ENCODE measurements at places on chromosomes 3 and 15.
A peak's percentile ranks its signal among the peaks of the same experiment; 100 is the strongest.

DNA sequence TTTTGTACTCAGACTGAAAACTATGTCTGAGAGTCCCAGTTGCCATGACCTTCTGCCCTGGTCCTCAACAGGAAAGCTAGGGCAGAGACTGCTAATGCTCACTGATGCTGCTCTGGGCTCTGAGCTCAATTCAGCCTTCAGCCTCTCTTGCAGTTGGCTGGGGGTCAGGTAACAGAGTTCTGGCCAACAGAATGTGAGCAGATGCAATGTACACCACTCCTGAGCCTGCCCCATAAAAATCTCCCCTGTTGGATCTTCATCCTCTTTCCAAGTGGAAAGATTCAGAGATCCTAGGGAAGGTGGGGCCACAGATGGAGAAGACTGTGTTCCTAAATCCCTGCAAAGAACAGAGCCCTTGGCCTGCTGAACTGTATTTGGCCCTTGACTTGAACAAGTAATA lies 87.8 kb downstream of the PDZRN3 start:
- no peak for DNase-seq

- DNase-seq = no peak
Observed at GRCh38 chr15:87312221-87312620, 944.3 kb downstream of the NTRK3 start.

- DNase-seq = no peak
Observed at GRCh38 chr3:27877061-27878013, 155.2 kb upstream of the EOMES start.

- no peak for DNase-seq
Observed at GRCh38 chr3:114213627-114214541, 23.5 kb downstream of the ZNF80 start.

DNA sequence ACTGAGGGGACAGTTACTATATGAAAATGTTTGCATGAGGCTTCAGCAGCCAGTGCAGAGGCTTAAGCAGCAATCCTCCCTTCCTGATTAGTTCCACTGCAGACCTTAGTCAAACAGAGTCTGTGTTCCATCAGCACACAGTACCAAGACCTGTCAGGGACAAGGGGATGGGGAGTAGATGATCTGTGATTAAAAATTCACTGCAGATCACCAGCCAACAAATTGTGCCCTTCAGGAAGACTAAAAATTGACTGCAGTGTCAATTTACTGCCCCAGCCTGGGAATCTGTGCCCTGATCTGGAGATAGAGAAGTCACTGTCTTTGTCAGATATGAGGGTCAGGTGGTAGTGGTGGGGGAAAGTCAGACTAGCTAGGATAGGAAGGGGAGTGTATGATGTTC lies 13.8 kb upstream of the NMNAT3 start:
- DNase-seq = no peak

GRCh38 chr3:161233557-161233956 lies 12.4 kb downstream of the NMD3 start:
- DNase-seq = no peak

GRCh38 chr3:194960446-194961032 lies 274.9 kb downstream of the FAM43A start:
- no peak for DNase-seq

DNA sequence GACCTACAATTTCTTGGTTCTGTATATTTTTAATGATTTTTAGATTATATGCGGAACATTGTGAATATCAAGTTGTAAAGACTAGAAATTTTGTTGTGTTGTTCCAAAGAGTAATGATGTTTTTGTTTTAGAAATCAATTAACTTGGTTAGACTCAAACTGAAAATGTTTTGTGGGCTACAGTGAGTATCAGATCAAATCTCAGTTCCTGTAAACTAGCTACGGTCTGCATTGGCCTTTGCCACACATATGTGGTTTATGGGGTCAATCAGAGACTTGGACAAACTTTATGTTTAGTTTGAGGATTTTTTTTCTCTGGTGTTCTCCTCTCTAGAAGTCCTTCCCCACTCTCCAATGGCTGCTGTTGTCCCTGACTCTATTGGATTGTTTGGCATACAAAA lies 308.0 kb upstream of the THRB start:
- no peak for DNase-seq

DNA sequence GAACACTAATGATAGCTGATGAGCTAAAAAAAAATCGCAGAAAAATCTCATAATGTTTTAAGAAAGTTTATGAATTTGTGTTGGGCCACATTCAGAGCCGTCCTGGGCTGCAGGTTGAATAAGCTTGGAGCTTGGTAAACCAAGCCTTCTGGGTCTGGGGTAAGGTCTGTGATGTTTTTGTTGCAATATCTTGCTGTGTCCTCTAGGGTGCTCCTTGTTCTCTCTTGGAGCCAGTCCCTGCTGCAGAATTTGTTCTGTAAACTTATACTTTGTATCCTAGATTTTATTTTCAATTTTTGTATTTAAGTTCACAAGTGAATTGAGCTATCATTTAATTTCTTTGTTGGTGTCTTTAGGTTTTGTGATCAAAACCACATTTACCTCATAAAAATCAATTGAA lies 143.7 kb downstream of the NR1D2 start:
- peak; percentile 62 for DNase-seq

DNA sequence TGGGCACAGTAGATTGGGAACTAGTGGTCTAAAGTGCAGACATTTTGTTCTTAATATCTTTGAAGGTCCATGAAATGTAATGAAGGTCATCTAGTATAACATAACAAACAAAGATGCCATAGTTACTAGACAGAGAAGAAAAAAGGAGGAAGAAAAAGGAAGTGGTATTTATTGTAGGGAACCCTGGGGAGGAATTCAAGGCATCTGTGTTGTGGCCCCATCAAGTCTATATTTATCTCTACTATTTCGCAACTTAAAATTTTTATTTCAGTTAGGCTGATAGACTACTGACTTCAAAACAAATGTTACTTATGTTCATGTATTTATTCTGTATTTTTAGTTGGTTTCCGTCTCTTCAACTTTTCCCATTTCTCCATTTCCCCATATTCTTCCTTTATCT lies 48.9 kb upstream of the ZDHHC23 start:
- no peak for DNase-seq

DNA sequence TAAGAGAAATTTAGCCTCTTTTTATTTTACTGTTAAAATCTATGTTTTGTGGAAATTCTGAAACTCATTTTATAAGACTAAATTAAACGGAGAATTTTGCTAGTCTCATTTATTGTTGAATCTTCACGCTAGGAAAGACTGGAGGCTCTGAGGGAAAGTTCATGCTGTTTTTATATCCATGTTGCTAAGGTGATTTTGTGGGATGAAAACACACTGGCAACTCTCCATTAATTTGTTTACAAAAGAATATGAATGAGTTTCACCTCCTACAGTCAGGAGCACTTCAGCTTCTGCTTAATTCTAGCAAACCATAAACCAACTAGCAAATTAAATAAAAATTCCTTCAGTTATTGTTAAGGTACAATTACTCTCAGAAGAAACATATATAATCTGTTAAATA lies 195.4 kb downstream of the RAP2B start:
- DNase-seq = no peak

DNA sequence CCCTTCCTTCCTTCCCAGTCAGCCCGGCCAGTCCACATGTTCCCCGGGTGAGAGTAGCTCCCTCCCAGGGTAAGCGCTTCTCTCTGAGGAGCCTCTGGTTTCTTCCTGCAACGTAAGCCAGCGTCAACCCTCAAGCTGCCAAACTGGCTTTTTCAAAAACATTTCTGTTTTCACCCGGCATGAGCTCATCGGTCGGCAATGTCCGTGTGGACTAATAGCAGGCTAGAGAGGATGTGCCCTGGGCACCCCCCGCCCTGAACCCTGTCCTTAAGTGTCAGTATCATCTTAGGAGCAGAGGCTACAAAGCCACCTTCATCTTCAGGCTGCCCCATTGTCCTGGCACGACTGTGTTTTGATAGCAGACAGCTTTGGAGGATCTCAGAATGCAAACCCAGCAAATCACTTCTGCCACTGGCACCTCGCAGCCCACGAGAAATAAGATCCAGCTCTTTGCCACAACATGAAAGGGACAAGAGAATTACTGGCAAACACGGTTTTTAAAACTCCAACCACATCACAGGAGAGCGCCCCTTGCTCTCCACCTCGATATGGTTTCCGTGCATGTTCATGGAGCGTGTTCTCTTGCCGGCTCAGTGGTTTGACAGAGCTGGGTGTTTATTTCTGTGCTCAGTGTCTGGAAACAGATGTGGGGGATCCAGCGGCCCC lies 9.9 kb downstream of the ALDH1A3 start:
- no peak for DNase-seq

- peak; percentile 52 for DNase-seq
Observed at GRCh38 chr3:100260081-100260684, 609 bp upstream of the TBC1D23 start.

- DNase-seq = no peak
Observed at GRCh38 chr3:111882194-111882593, 23.1 kb downstream of the PHLDB2 start.

GRCh38 chr3:171811913-171812335 lies 1.6 kb upstream of the PLD1 start:
- no peak for DNase-seq

- no peak for DNase-seq
Observed at GRCh38 chr15:39661776-39662175, 80.9 kb downstream of the THBS1 start.

DNA sequence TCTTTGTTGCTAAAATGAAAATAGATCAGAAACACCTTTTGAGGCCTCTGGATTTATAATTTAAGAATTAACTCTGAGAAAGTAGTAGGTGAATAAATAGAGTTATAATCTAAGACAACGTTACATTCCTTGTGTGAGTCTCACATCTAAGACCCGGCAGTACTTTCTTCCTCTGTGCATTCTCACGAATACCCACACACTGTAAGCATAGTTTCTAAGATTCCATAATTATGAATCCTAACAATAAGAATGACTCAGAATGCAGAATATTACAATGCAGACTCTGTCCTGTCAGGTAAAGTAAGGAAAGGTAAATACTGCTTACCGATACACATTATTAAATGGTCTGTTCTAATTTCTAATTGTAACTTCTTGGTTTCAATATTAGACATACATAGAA lies 257.7 kb upstream of the CNTN6 start:
- no peak for DNase-seq

DNA sequence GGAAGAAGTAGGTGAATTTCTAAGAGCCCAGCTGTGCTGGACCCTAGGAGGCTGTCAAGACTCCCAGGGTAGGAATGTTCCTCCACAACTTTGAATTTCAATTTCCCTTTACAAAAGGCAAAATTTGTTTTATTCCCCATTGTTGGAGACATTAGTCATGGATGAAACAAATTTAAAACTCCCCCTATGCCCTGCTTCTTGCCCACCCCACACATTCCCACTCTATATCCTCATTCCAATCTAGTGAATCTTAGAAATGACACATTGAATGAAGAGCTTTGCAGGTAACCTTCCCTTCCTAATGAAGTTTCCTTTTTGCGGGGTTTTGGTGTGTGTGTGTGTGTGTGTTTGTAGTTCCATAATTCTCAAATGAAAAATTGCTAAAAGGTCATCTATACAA lies 72.6 kb downstream of the CCNL1 start:
- DNase-seq = no peak

GRCh38 chr3:108097322-108098002 lies 6.6 kb upstream of the CD47 start:
- no peak for DNase-seq

DNA sequence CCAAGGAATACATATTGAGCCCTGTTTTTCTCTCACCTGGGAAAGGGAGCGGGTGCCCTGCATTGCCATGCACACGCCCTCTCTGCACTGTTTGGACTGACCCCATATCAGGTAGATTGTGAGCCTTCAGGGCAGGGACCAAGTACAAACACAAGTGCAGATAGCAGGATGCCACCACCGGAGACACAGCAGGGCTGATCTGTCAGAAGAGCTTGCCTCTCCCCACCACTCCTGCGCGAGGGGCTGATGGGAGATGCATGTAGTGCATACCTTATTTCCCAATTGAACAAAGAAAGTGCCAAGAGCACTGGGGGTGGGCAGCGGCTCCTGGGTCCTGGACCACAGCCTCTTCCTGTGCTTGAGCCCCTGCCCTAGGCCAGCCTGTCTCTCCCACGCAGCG lies 9.0 kb upstream of the SLCO2A1 start:
- DNase-seq = no peak
